Esophagus squamous epithelium (tissue), 5 donors: ENCODE measurements at places on chromosomes 13 and 19.
A peak's percentile ranks its signal among the peaks of the same experiment; 100 is the strongest.

- peaks cover 87% of the 10 kb centered on the region for H3K36me3 ChIP-seq
- H3K27me3 ChIP-seq = no peaks in the 10 kb centered on the region
- DNase-seq = no peak
- H3K4me3 ChIP-seq = no peak overlapping the region
These were observed 7.8 kb downstream of the KHSRP start for GRCh38 chr19:6416658-6417405.

- H3K27ac ChIP-seq = peak overlapping the region; percentile 97
- H3K36me3 ChIP-seq = no peaks in the 10 kb centered on the region
- peaks cover 59% of the 10 kb centered on the region for H3K4me1 ChIP-seq
- no peak for DNase-seq
- peak overlapping the region; percentile 71 for H3K4me3 ChIP-seq
These were observed 760 bp downstream of the ZNF91 start for GRCh38 chr19:23394511-23394910.

- no peaks in the 10 kb centered on the region for H3K27me3 ChIP-seq
- no peak for DNase-seq
- H3K4me1 ChIP-seq = no peaks in the 10 kb centered on the region
- peaks cover 30% of the 10 kb centered on the region for H3K36me3 ChIP-seq
These were observed 7.6 kb downstream of the ZNF574 start for GRCh38 chr19:42083537-42083936.

GRCh38 chr13:98508685-98509084, 68.2 kb downstream of the STK24 start:
- no peaks in the 10 kb centered on the region for H3K36me3 ChIP-seq
- H3K27me3 ChIP-seq = no peaks in the 10 kb centered on the region
- DNase-seq = no peak
- no peak overlapping the region for H3K4me3 ChIP-seq

- H3K4me3 ChIP-seq = no peak overlapping the region
- no peaks in the 10 kb centered on the region for H3K36me3 ChIP-seq
- no peaks in the 10 kb centered on the region for H3K4me1 ChIP-seq
These were observed 4.9 kb upstream of the ESD start for GRCh38 chr13:46801858-46802257.

DNA sequence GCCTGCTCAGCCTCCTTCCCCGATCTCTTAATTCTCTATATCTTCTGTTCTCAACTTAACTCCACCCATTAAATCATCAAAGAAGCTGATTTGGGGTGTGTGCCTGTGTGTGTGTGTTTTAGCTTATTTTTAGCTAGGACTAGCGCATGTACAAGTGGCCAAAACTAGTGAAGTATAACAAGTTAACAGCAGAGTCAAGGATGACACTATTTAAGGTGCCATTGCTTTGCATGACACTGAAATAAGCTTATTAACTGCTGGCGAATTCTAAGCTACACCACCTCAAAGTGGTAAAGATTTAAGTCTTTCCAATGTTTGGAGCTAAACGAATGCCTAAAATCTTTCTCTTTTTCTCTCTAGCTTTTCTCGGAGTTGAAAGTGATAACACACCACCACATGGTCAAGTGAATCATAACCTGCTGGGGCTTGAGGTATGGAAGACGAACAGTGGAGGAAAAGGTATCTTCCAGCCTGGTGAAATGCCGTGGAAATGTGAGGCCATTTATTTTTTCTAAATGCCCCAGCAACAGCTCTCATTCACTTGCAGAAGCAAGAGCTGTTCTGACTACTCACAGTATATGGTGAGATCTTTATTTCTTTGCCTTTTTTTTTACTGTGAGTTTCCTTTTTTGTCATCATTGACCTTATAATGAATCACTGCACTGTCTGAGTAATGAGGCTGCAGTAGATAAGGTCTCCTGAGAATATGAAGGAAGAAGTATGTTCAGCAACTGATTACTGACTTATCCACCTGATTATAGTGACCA, 570.3 kb downstream of the PCDH9 start:
- H3K27ac ChIP-seq = no peak overlapping the region
- no peaks in the 10 kb centered on the region for H3K36me3 ChIP-seq
- no peaks in the 10 kb centered on the region for H3K27me3 ChIP-seq
- no peak for DNase-seq

DNA sequence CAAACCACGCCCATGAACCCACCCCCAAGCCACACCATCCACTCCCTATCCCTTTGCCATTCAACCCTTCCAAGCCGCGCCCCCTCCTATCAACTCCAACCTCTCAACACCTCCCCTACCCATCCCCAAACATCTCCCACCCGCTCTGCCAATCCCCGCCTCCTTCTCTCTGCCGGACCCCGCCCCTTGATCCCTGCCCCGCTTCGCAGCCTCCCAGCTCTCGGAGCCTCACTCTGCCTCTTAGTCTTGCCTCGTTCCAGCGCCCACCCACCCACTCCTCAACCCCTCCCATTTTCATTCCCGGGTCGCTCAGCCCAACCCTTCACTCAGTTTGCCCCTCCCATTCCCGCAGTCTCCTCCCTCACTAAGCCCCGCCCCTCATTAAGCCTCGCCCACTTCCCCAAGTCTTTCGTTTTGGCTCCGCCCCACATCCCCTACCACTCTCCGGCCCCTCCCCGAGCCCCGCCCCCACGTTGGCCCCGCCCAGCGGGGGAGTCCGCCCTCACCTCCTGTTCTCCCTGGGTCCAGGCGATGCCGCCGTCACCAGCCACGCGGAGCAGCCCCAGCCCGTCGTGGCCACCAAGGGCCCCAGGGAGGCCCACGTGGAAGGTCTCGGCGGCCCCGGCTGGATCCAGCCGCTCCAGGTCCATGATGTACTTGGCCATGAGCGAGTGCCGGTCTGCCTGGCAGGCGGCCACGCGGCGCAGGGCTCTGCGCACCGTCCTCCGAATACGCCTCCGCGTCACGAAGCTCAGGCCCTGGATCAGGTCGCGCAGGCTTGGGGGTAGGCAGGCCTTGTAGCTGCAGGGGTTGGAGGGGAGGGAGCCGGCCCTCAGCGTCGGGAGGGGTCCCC, 5.7 kb downstream of the JAK3 start:
- H3K4me3 ChIP-seq = peak overlapping the region; percentile 42
- peak overlapping the region; percentile 1 for H3K27ac ChIP-seq
- no peaks in the 10 kb centered on the region for H3K36me3 ChIP-seq
- H3K27me3 ChIP-seq = peaks cover 62% of the 10 kb centered on the region
- DNase-seq = no peak

DNA sequence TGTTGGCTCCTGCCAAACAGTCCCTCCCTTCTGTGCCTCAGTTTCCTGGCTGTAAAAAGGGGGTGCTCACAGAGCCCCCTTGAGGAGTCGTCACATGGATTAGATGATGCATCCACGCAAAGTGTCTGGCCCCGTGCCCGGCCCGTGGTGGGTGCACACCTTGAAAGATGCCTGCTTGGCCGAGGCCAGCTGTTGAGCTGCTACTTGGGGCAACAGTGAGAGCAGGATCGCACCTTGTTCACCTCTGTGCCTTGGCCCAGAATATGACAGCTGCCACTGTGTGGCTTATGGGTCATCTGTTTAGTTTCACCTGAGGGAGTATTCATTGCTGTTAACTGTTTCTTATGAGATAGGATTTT, 17.7 kb downstream of the CRTC1 start:
- H3K36me3 ChIP-seq = no peaks in the 10 kb centered on the region
- peak overlapping the region; percentile 70 for H3K27ac ChIP-seq
- DNase-seq = no peak
- H3K4me1 ChIP-seq = peaks cover 16% of the 10 kb centered on the region
- H3K27me3 ChIP-seq = no peaks in the 10 kb centered on the region
- H3K4me3 ChIP-seq = peak overlapping the region; percentile 44

DNA sequence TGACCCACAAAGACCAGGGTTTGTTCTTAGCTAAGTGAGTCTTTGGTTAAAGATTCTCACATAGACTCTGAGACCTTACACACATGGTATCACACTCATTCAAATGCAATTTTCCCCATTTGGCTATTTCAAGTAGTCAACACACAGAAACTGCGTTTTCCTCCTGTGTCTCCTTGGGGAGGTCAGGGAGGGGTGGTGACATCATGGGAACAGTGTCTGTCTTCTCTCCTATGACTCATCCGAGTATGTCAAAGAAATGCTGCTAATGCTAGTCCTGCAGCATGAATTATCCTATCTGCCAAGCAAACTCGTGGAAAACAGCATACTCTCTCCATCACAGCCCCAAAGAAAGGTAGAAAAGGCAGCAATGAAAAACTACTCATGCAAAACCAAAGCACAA, 100.2 kb downstream of the ENOX1 start:
- H3K27me3 ChIP-seq = no peaks in the 10 kb centered on the region
- H3K4me1 ChIP-seq = no peaks in the 10 kb centered on the region
- no peak for DNase-seq

DNA sequence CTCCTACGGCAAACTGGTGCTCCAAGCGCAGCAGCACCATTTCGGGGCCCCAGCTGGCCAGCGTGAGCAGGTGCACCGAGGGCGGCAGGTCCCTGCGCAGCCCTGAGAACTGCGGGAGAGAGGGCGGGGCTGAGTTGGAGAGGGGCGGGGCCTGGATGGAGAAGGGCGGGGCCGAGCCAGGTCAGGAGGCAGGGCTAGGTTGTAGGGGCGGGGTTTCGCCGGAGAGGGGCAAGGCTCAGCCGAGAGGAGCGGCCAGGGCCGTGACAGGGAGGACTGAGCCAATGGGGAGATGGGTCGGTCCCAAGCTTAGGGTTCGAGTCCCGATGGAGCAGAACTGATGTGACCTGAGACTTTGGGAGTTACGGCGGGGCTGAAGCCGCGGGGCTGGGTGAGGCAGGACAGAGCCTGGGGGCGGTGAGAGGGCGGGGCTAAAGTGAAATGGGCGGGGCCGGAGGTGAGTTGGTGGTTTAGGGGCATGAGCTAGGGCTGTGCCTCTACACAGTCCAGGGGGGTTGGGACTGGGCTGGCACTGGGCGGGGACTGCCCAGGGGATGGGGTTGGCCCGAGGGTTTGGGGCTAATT, 19.0 kb downstream of the MAN2B1 start:
- no peaks in the 10 kb centered on the region for H3K27me3 ChIP-seq
- DNase-seq = no peak
- no peak overlapping the region for H3K27ac ChIP-seq
- H3K4me3 ChIP-seq = peak overlapping the region; percentile 57

DNA sequence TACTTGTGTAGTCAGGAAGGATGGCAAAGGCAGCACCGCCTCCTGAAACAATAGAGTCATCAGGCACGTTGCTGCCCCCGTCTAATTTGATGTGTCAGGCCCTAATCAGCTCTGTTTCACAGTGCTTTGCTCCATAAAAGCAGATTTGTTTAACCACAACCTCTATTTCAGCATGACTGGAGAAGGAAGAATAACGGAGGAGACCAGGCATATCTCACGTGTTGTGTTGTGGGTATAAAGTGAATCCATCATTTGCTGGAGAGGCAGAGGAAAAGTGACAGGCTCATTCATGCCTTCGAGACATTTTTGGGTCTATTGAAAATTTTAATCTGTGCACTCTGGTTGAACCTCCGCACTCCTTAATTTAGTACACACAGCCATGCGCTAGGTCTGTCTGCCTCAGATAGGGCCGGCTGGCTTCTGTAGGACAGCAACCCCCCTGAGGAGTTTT, 940.4 kb upstream of the SLC10A2 start:
- peaks cover 4% of the 10 kb centered on the region for H3K4me1 ChIP-seq
- no peak for DNase-seq
- H3K27ac ChIP-seq = no peak overlapping the region
- H3K27me3 ChIP-seq = no peaks in the 10 kb centered on the region

GRCh38 chr13:43305416-43305815, 282.0 kb downstream of the DNAJC15 start:
- no peak overlapping the region for H3K4me3 ChIP-seq
- no peak for DNase-seq
- H3K36me3 ChIP-seq = no peaks in the 10 kb centered on the region
- H3K27ac ChIP-seq = no peak overlapping the region
- no peaks in the 10 kb centered on the region for H3K27me3 ChIP-seq
- H3K4me1 ChIP-seq = no peaks in the 10 kb centered on the region

GRCh38 chr19:51025401-51025800, 1.0 kb downstream of the KLK11 start:
- peaks cover 24% of the 10 kb centered on the region for H3K36me3 ChIP-seq
- H3K4me3 ChIP-seq = peak overlapping the region; percentile 64
- DNase-seq = no peak
